ENCODE measurements at places on chromosomes 5 and 9.
A peak's percentile ranks its signal among the peaks of the same experiment; 100 is the strongest.

GRCh38 chr5:133106761-133107572, 55.2 kb downstream of the HSPA4 start:
- DNase-seq: no peak

DNA sequence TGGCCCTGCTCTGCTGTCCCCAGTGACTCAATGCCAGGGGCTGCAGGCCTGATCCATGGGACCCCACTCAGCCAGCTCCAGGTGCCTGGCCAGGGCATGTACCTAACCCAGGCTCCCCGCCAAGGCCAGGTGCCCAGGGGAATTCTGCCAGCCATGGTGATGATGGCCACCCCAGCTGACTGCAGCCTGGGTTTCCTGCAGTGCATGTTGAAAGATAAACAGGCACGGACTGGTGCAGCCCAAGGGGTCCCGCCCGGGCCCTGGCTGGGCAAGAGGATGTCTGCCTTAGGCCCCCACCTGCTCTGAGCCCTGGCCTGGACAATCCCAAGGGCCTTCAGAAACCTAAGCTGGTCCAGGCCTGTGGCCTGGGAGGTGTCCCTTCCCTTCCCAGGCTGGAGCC, 1.2 kb downstream of the ABCA2 start:
- no peak for DNase-seq

- DNase-seq: no peak
Observed at GRCh38 chr5:77329664-77330430, 119.4 kb downstream of the PDE8B start.

DNA sequence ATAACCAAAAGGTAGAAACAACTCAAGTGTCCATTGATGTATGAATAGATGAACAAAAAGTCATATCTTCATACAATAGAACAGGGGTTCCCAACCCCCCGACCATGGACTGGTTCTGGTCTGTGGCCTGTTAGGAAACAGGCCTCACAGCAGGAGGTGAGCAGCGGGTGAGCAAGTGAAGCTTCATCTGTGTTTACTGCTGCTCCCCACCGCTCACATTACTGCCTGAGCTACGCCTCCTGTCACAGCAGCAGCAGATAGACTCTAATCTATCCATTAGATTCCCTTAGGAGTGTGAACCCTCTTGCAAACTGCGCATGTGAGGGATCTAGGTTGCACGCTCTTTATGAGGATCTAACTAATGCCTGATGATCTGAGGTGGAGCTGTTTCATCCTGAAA, 478.0 kb downstream of the BRINP1 start:
- DNase-seq: no peak

DNA sequence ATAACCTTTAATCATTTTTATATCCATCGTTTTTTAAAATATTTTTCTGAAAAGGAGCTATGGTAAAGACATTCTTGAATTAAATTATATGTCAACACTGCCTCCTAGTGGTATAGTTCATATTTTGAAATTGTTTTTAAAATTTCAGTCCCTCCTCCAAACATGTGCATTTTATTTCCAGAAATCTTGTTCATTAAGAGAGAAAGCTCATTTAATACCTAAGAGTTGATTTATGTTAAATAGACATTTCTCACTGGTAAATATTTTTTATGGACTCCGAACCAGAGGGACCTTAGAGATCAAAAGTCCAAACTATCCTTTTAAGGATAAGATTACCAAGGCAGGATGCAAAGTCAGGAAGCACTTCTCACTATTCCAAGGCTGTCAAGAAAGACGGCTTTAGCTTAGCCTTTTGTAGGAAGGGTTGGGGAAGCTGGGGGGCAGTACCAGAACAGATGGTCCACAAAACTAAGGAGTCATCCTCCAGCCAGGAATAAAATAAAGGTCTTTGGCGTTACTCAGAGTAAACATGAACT, 21.6 kb downstream of the BHMT start:
- DNase-seq: peak; percentile 53

DNA sequence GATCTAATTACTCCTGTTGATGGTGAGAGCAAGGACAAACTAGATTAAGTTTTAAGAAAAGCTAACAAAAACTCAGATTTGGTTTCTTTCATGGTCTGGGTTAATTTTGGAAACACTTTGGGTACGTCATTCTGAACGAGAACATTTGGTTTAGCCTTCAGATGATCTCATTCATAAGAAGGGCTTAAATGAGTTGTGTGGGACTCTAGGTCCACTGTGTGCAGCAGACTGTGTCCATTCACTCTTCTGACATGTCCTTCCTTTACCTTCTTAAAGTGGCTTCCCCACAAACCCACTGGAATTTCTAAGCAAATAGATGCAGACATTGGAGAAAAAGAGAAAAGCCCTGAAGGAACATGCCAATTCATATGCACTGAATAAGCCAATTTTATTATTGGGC, 96.8 kb downstream of the FBXO4 start:
- no peak for DNase-seq

GRCh38 chr9:115118879-115119218, 892 bp upstream of the TNC start:
- DNase-seq: peak; percentile 36

GRCh38 chr9:3879315-3879714, 353.5 kb upstream of the RFX3 start:
- no peak for DNase-seq

- peak; percentile 53 for DNase-seq
Observed at GRCh38 chr5:150778517-150779396, at the start of gene SMIM3. Gene SMIM3, plus strand, starts transcription at chr5:150778757. Its CDS starts 16,684 bp downstream, at chr5:150795441.

- DNase-seq: no peak
Observed at GRCh38 chr5:136094913-136095641, 37.6 kb upstream of the SMAD5 start.

- DNase-seq: no peak
Observed at GRCh38 chr9:35920051-35920620, 10.8 kb downstream of the SPAAR start.

DNA sequence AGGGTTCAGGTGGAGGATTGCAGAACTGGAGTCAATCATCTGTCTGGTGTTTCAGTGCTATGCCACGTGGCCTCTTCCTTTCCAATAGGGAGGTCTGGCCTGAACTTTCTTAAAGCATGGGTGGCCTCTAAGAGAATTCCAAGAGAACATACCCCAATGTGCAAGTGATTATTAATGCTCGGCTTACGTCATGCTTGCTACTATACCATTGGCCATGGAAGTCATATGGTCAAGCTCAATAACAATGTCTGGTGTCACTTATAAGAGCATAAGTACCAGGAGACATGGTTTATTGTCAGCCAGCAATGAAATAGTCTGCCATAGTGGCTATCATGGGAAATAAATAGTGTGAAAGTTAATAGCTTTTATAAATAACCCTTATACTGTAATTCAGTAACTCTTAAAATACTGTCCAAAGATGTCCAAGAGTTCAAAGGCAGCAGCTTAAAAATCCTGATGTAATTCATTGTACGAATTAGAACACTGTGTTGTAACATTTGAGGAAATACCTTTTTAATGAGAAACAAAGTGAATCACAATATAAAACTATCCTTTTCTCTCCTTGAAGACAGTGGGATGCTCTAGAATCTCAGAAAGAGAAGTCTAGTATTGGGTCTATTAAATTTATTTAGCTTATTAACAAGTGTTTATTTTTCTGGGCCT, 355.4 kb upstream of the PRR16 start:
- no peak for DNase-seq

GRCh38 chr9:109315480-109316206, 5.2 kb downstream of the EPB41L4B start:
- DNase-seq: no peak
